ENCODE measurements at places on chromosomes 4 and X. TPM values are rescaled to one million over a fixed set of nuclear protein-coding genes. Genes with fewer than 3 reads are reported as not detected.

Gene ZNF711
- total RNA-seq: 2.1 TPM

Gene SEPSECS
- total RNA-seq: 13.4 TPM

DNA sequence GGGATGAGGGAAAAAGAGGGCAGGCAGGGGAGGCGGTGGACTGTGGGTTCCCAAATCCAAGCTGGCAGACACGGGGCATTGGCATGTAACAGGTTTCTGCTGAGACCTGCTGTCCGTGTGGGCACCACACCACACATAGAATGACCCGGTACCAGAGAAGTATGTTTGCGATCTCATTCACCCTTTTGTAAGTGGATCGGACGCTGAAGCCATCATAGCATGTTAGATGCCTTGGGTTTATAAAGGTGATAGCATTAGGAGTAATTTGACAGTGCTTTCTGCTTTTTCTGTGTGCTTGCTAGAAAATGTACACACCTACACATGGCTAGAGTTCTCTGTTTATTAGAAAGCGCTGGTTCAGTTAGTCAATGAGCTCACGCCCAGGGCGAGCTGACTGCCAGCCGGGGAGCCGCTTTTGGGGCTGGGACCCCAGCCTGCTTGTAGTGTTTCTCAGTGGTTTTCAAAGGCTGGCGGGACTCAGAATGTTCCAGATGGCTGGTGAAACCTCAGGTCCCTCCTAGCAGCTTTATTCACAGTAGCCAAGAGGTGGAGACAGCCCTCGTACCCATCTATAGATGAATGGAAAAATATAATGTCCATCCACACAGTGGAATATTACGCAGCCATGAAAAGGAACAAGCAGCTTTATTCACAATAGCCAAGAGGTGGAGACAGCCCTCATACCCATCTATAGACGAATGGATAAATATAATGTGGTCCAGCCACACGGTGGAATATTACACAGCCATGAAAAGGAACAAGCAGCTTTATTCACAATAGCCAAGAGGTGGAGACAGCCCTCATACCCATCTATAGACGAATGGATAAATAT lies 579 bp downstream of the IL3RA start:
- DNase-seq: no peak

Gene TMPRSS11D
- total RNA-seq: not detected

GRCh38 chr4:36325499-36325898 lies 44.1 kb downstream of the DTHD1 start:
- peak; percentile 13 for DNase-seq

Gene MAOA
- total RNA-seq: 270 TPM

Gene PAGE2B
- total RNA-seq: not detected

- DNase-seq: no peak
These were observed 7.0 kb downstream of the ACOT9 start for GRCh38 chrX:23736030-23736429.

Gene CT45A3
- total RNA-seq: not detected

Gene TLR8
- total RNA-seq: 2.3 TPM
